ENCODE measurements at places on chromosomes 6 and 20.

DNA sequence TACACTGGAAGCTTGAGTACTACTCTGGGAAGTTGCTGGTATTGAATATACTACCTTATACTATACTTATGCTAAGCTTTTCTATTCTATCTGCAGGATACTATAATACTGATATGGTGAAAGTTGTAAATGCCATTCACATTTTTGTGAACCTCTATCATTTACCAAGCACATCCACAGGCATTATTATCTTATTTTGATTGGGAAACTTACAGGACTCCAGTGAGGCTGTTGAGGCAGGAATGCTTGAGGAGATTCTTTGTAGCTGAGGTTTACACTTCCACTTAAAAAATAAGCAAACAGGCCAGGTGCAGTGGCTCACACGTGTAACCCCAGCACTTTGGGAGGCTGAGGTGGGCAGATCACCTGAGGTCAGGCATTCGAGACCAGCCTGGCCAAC, 442.9 kb downstream of the QKI start:
- no peak for DNase-seq

DNA sequence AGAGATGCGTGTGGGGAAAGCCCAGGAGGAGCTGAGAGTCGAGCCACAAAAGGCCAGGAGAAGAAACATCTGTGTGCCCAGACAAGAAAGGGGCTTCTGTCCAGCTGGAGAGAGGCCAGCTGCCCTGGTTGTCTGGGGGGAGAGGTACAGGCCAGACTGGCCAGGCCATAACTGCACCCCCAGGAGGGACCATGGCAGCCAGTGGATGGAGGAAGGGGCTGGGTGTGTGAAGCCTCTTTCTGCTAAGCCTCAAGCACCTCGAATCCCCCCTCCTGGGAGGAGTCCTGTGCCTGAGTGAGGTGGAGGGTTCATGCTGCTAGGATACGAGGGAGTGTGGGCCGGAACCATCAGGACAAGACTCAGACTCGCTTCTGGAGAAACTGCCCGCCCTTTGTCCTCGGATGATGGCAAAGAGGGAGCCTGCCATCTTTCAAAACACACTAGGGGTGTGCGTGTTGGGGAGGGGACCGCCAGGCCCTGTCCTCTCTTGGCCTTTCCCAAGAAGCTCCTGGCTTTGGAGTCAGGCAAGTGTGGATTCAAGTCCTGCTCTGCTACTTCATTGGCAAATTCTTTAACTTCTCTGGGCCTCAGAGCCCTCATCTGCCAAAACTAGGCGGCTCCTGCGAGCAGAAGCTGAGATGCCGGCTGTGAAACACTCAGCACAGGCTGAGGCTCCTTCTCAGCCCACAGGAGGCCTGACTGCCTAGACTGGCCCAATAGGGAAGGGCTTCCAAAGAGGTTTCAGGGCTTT, 90.3 kb downstream of the ASXL1 start:
- no peak for DNase-seq

DNA sequence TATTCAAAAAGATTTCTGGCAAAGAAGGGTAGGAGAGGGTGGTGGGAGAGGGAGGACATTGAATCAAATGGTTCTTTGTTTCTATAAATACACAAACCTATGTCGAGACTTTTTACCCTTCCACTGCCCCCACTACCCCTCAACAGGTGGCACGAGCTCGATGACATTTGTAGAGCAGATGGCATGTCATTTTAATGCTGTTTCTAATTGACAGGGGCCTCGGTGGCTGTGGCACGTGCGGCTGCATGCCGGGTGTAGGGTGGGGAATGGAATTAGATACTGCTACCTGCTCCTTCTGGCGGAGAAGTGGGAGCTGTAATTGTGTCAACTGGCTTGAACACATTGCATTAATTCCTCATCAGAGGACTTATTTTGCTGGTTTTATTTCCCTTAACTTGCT, 29.1 kb upstream of the SASH1 start:
- DNase-seq = no peak

DNA sequence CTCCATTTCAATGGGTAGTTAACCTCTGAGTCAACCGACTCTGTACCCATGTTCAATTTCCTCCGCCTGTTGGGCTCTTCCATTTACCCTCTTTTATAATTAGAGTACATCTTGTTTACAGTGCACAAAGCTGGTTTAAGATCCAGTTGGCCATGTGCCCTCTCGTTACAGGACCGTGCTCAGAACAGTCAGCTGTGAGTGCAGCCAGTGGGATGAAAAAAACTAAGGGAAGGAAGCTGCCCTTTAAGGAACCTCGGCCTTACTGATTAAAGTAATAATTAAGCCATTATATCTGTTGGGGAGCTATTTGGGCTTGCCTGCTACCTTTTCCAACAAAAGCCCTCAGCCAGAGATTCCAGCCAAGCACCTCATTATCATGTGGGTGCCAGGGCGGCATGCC, 68.8 kb downstream of the TMEM170B start:
- no peak for DNase-seq

- no peak for DNase-seq
These were observed 102.4 kb downstream of the MTHFD1L start for GRCh38 chr6:150967910-150968309.

- DNase-seq = peak; percentile 73
These were observed 6.0 kb upstream of the TRIM26 start for GRCh38 chr6:30219244-30219643.

GRCh38 chr6:138563231-138563630, 63.9 kb upstream of the NHSL1 start:
- DNase-seq = no peak

- peak; percentile 46 for DNase-seq
These were observed 77.9 kb downstream of the TNFAIP3 start for GRCh38 chr6:137944793-137945498.

DNA sequence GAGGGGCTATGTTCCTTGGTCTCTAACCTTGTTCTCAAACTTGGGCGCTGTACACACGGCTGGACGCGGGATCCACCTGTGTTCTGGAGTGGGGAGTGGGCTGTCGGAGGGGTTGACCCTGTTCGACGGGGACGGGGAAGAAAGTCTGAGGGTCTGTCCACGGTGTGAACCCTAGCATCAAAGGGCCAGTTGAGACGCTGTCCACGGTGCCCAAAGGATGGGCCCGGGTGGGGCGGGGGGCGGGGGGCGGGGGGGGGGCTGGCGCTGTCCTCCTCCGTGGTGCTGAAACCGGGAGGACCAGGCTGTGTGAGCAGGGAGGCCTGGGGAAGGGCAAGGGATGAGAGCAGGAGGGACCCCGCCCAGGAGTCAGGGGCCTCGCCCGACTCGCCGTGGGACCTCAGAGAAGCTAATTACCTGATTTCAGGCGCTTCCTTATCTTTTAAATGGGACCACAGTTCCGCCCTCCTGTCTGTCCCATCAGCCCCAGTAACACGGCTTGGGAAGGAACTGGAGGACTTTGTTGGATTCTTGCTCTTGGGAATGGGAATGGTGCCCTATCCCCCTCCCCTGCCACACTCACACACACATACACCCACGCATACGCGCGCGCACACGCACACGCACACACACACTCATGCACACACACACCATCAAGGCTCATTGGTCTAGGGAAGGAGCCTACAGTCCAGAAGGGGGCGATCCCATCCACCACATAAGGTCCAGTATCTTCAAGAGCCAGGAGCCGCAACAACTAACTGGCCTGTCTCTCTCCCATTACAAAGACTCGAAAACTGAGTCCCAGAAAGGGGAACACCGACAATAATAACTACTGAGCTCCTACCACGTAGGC, 1.0 kb upstream of the VSTM2L start:
- DNase-seq = peak; percentile 61

DNA sequence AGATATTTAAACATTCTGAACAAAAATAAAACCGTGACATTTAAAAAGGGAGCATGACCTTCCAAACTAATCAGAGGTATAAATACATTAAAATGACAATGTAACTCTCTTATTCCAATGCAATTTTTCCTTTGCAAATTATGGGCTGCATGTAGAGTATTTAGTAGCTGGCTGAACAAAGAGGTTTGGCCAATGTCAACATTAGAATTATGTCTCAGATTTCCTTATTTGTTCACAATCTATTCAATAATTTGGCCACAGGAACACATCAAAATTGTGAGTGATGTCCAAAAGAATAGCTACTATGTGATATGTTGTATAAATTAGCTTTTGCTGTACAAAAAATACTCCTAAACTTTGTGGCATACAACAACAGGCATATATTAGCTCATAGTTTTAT, 580.0 kb upstream of the MARCKS start:
- DNase-seq = no peak

GRCh38 chr6:133467982-133468380, 226.8 kb downstream of the EYA4 start:
- DNase-seq = no peak
